ENCODE measurements at places on chromosomes 11 and 22.

DNA sequence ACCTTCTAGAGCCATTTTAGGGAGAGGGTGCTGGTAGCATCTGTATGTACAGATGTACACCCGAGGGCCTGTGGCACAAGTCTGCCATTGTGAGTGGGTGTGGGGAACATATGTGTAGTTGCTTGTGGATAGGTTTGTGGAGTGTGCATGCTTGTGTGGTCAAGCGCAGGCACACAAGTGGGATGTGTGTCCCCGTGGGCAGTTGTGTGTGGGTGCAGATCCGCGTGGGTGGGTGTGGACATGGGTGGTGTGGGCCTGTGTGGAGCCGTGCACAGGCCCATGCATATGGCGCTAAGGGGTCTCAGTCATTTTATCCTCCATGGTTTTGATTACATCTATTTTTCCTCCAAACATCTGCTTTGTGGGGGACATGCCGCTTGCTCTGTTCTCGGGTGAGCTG is 28.8 kb downstream of the ALX4 start:
- DNase-seq, result no peak

GRCh38 chr22:33539902-33540751 is 380.1 kb downstream of the LARGE1 start:
- no peak for DNase-seq

GRCh38 chr22:21448627-21449416 is 18.4 kb upstream of the TMEM191C start:
- DNase-seq, result no peak

DNA sequence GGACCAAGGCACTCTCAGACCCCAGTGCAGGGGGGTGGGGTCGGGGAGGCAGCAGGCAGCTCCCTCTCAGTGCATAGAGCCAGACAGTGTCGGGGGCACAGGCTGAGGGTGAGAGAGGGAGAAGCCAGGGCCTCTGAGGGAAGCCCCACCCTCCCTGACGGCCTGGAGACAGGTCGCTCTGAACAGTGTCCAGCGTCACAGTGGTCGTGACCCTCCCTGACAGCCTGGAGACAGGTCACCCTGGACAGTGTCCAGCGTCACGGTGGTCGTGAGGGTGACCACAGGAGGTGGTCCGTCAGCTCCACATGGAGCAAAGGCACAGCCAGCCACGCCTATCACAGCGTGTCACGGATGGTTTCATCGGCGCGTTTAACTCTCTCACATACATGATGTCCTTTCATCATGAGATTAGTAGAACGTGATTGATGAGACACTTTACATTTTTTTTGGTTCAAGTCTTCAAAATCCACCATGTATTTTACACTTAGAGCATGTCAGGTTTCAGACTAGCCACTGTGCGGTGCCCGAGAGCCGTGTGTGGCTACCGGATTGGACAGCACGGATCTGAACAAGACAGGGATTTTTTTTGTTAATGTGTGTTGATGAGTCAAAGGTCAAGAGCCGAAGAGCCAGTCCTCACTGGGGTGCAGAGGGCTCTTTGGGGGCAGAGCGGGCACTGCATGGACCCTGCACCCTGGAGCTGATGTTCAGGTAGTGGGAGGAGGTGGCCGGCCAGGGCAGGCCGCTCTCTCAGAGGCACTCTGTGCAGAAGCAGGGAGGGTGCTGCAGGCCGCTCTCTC is 23.9 kb upstream of the PANX2 start:
- no peak for DNase-seq

DNA sequence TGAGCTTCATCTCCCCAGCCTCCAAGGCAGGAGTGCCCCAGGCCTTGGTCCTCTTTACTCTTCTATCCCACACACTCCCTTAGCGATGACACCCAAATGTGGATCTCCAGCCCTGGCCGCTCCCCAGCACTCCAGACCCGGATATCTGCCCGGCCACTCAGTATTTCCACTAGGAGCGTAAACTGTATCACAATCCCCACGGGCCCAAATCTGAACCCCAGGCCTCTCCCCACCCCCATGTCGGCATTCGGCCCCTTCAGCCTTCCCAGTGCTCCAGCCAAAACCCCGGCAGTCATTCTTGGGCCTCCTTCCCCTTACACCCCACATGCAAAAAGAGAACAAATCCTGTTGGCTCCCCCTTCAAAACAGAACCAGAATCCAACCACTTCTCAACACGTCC is 20.8 kb downstream of the WNT11 start:
- DNase-seq, result no peak

- no peak for DNase-seq
Measured at GRCh38 chr11:109929308-109929707, 163.9 kb upstream of the ZC3H12C start.

DNA sequence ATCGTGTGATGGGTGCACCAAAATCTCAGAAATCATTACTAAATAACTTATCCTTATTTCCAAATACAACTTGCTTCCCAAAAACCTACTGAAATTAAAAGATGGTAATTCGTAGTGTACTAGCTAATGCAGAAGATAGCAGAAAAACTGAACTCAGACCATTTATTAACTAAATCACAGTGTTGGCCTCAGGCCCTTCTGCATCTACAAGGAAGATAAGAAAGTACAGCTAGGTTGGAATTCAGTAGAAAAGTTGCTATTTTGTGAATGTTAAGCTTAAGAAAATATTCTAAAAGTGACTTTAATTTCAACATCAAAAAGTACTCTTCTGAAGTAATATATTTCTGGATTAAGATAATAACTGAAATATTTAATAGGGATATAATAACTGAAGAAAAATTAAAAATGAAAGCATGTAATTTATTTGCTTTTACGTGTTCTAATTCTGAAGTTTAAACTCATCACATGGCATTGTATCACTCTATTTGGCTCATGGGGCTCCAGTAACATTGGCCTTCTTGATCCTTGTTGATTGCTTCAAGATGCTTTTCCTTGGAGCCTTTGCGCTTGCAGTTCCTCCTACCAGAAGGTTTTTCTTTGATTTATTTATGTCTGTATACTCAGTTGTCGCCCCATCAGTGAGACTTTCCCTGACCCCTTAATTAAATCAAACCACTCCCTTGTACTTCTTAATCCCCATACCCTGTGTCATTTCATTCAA is 847.9 kb upstream of the ANO3 start:
- no peak for DNase-seq

DNA sequence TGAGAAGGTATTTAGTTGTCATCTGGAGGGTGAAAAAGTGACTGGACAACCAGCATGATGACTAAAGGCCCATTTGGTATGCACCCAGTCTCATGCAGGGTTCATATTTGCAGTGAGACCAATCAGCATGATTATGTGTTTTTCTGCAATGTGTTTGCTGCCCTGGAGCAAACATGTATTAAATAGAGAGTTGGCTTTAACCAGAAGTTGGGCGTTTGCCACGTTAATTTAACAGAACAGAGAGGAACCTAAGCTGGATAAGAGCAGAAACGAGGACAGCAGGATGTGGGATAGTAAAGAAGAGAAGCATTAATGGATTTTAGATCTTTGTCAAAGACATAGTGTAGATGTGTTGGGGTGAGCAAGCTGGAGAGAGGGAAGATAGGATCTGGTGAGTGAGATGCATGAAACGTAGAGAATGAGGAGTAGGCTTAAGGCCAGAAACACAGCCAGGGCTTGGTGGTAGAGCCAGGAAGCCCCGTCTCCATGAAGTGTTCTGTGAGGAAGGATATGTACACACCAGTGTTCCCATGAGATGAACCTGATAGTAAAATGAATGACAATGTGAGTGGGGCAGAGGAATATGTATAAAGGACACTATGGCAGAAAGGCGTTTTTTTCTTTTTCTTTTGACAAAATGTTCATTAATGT is 164.0 kb upstream of the PDGFD start:
- no peak for DNase-seq

- DNase-seq, result no peak
Measured at GRCh38 chr22:39942439-39943230, 17.6 kb upstream of the TMA7B start.

- no peak for DNase-seq
Measured at GRCh38 chr11:108787105-108787504, 122.2 kb downstream of the DDX10 start.

GRCh38 chr11:118572981-118573550 is 857 bp downstream of the ARCN1 start:
- DNase-seq, result no peak

DNA sequence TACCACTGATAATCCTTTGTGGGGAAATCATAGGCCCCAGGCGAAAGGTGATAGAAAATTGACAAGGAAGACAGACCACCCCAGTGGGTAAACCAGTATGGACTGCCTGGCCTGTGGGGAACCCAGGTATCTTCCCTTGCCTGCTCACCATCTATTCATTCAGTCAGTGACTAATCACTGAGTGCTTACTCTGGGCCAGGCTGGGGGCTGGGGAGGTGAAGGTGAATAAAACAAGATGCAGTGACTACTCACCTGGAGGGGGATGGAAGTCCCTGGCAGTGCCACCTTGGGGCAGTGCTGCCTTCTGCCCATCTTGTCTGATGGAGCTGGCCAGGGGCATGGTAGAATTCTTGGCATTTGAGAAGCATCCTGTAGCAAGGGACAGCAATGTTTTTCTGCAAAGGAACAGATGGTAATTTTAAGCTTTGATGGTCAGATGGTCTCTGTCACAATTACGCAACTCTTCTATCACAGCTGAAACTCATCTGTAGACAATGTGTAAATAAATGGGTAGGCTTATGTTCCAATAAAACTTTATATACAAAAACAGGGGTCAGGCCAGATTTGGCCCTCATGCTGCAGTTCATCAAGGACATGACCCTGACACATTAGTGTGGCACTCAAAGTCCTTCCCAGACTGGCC is 4.6 kb downstream of the ISX start:
- DNase-seq, result no peak

DNA sequence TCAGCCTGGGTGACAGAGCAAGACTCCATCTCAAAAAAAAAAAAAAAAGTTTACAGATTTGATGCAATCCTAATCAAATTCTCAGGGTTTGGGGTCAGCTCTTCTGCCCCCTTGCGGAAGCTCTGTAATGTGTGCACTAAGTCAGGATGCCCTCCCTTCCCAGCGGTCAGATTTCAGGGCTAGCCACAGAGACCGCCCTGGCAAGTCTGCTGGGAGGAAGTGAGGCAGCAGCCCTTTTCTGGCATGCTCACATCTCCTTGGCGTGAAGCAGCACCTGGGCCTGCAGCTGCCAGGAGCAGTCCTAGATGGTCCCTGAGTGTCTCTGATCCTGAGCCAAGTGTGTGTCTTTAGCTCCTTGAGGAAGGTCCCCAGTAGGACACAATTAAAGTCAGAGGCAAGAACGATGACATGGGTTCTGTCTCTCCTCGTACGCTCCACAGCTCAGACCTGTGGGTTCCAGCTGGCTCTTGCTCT is 10.9 kb upstream of the APOBEC3C start:
- DNase-seq, result peak; percentile 52

- no peak for DNase-seq
Measured at GRCh38 chr22:36988075-36988832, 31.0 kb downstream of the TST start.

DNA sequence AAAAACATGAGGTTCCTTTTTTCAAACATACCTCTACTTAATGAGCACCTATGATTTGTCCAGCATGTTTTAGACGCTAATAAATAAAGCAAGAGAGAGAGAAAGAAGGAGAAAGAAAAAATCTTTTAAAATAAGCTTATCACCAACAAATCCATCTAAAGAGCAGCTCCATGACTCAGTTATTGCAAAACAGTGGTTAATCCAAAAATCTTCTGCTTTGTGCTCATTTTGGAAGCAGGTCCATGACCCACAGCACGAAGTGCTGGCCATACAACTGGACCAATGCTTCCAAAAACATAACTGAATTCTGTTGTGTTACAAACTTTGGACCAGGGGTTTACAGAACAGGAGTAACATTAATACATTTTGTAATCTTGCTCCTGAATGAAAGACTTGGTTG is 696.6 kb downstream of the KCNA4 start:
- no peak for DNase-seq

- DNase-seq, result no peak
Measured at GRCh38 chr11:105447936-105448702, 161.8 kb upstream of the GRIA4 start.

- DNase-seq, result no peak
Measured at GRCh38 chr11:86499723-86500129, 125.0 kb downstream of the CCDC81 start.

GRCh38 chr11:1083621-1084551 is 9.2 kb downstream of the MUC2 start:
- DNase-seq, result peak; percentile 3

- DNase-seq, result no peak
Measured at GRCh38 chr11:78742430-78742829, 167.8 kb upstream of the NARS2 start.

- no peak for DNase-seq
Measured at GRCh38 chr11:19905280-19905853, 192.7 kb downstream of the NAV2 start.

Data from T-helper 17 cell (primary cell).